Posterior vena cava (tissue), 2 donors: ENCODE measurements at places on chromosomes 16 and 17. TPM values are rescaled to one million over a fixed set of nuclear protein-coding genes. Genes with fewer than 3 reads are reported as not detected.

DNA sequence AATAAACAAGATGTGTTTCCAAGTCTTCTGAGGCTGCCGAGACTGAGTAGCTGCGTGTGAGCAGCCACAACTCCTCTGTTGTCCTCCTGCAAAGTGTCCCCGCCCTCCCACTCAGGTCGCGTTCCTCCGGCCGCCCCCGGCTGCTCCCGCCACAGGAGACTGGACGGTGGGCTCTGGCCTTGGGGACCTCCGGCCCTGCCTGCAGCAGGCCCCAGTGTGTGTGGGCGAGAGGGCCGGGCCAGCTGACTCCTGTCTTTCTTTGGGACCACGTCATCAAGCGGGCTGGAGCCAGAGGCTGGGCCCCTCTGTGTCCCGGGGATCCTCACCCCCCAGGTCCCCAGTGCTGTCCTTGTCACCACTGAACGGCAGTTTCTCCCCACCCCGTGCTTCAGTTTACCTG, 175.3 kb downstream of the NPIPB11 start:
- no peak for DNase-seq

- DNase-seq = no peak
Measured at GRCh38 chr16:11966173-11966572, 1.2 kb downstream of the TNFRSF17 start.

- DNase-seq = no peak
Measured at GRCh38 chr17:29734640-29735039, 111.9 kb upstream of the CORO6 start.

GRCh38 chr17:13311306-13311705, 290.4 kb downstream of the HS3ST3A1 start:
- DNase-seq = no peak

DNA sequence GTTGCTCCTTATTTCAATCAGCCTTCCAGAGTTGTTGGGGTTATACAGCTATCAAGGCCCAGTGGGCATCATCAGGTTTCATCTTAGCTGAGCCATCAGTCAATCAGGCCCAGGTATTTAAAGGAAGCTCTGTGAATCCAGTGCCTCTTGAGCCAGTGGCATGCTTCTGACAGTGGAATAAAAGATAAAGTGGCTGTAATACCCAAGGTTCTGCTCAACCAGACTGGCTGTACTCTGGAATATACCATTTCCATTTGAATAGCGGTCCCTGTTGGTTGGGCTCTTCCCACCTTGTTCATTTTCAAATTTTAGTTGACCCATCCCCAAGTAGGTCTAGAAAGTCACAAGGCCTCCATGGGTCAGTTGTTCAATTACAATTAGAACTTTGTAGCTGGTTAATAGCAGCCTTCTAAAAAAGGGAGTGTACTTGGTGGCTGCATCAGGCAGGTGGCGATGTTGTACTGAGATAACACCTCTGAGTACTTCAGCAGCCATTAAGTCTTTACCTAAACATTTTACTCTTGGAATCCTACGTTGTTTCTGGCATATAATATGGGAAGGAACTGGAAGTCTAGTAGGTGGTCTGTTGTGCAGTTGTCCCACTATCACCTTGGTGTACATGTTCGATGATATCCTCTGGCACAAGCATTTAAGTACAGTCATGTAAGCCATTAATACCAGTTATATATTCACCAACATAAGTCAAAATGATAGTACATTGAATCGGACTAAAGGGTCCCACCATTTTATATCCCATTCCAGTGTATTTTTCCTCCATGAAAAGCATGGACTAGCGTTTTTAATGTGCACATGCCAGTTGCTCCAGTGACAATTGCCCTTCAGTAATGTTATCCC, 294.1 kb downstream of the BCAS3 start:
- DNase-seq = no peak

The NOG gene
- 2.4 TPM for total RNA-seq
